ENCODE measurements at places on chromosomes 1 and 21.
A peak's percentile ranks its signal among the peaks of the same experiment; 100 is the strongest.

GRCh38 chr1:101288491-101288944, 51.7 kb downstream of the S1PR1 start:
- DNase-seq: peak; percentile 99

DNA sequence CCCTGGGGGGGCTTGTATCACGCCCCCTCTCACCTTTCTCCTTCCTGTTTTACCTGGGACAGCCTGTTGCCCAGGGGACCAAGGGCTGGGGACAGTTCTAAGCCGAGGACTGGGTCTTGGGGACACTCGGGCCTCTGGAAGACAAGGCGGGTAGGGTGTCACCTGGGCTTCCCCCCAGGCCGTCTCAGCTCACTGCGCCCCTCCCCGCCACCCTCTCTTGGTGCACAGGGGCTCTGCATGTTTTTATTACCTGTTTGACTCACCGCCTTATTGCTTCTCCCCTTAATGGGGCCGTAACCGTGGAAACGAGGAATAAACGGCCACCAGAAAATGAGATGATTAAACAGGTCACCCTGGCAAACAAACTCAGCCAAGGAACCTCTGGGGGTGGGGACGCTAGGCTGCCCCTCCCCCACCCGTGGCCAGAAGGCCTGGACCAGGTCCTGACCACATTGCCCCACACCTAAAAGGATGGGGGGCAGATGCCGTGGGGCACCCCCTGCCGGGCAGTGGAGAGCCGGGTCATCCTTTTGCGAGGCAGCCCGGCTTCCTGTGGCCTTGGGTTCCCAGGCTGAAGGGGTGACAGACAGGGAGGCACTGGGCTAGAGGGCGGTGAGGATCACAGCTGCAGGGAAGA, 109.9 kb downstream of the CASZ1 start:
- DNase-seq: peak; percentile 44

DNA sequence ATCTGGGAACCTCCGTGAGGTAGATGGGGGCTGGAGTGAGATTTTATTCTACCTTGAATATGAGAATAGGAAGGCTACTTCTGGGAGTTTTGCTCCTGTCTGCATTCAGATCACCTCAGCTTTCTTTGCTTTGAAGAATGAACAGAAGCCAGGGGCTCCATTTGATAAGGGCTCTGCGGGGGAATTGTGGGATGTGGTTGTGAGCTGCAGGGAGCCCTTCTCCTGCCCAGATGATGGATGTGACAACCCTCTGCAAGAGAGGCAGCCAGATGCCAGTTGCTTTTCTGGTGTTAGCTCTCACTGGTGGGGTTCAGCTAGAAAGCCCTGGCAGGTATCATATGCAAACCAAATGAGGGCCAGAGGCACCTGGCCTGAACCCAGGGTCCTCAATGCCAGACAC, 21.5 kb downstream of the IER5 start:
- DNase-seq: no peak

DNA sequence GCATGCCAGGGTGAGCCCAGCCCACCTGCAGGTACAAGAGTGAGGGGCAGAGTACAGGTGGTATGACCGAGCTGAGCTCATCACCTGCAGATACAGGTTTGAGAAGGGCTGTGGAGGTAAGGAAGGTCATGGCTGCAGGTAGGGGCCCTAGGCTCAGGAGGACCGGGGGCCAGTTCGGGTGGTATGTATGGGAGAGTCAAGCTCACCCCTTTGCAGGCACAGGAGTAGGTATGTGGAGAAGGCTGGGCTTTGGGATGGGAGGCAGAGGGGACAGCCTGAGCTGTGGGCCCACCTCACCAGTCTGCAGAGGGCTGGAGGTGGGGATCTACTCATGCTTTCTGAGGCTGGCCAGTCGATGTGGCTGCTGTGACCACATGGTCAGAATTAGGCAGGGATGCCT, 17.2 kb downstream of the PODN start:
- DNase-seq: no peak

DNA sequence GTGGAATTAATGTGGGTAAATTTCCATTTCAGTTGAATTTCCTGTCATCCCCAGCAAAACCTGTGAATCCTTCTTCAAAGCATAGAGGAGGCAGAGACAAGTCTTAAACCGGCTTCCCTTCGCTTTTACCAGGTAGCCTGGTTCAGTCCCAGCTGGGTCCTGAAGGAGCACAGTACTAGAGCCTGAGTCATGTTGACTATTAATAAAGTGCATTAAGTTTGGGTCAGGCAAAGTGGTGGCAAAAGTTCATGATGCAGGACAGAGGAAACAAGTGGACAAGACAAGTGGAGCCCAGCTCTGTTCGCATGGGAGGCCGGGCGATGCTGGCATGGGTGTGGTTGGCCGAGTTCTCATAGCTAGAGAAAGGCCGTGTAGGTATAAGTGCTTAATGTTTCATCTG, 150.4 kb downstream of the DYRK1A start:
- DNase-seq: no peak

DNA sequence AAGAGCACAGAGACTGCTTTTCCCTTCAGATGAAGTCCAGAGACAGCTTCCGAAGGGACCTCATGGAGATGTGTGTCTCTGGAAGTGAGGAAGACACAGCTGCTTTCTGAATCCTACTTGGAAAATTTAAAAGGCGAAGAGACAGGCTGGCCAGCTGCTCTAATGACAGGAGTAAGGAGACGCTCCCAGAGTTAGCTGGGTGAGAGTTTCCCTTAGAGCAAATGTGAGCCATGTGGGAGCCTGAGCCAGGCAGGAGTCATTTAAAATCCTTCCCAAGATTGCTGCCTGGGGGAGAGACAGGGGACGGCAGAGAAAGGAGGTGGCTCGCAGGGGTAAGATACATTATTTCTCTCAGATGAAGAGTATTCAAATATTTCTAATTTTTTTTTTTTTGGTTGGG, 53.1 kb downstream of the ZNF326 start:
- DNase-seq: no peak

DNA sequence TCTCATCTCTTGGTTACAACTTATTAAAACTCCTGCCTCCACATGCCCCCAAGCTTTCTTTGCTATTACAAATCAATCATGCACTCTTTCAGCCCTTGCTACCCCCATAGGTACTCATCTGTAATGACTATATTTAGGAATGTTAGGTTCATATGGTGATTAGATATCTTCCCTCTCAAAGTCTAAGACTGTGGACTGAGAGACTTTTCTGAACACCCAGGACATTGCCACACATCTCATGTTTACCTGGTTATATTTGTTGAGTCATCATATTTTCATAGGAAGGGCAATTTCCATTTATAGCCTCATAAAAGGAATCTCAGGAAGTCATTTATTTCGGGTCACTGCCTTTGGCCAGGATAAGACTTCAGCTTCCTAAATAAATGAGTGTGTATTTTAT, 81.5 kb upstream of the LPGAT1 start:
- no peak for DNase-seq

DNA sequence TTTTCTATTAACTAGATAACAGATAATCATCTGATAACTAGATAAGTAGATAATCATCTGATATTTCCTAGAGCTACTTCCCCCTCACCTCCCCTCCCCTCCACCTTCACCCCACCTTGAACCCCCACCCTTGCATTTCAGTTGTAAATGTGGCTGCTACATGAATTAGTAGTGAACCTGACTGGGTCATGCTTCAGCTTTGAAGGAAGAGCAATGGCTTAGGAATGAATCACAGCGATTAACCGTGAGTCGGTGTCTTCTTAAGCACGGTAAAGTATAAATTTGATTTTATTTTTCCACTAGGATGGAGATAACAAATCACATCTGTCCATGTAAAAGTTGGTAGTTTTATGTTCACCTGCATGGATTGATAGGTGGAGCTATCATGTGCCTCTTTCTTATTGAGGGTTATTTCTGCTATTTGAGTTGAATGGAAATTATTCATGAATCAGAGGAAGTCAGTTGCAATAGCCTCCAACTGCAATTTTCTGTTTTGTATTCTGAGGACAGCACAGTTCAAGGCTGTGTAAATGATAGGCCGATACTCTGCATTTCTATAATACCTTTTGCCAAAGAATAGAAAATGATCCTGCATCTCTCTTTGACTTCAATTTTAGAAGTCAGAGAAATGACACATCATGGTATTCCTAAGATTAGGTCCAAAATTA, 235.0 kb downstream of the PTGER3 start:
- DNase-seq: no peak

- no peak for DNase-seq
Measured at GRCh38 chr1:94614996-94615395, 73.4 kb upstream of the F3 start.

GRCh38 chr1:205535866-205536758, 31.6 kb downstream of the CDK18 start:
- DNase-seq: peak; percentile 82

- no peak for DNase-seq
Measured at GRCh38 chr1:115076384-115076915, 12.9 kb downstream of the TSPAN2 start.

- no peak for DNase-seq
Measured at GRCh38 chr1:245466261-245466660, 311.5 kb downstream of the KIF26B start.
